ENCODE measurements at places on chromosomes 3 and 15.
A peak's percentile ranks its signal among the peaks of the same experiment; 100 is the strongest.

DNA sequence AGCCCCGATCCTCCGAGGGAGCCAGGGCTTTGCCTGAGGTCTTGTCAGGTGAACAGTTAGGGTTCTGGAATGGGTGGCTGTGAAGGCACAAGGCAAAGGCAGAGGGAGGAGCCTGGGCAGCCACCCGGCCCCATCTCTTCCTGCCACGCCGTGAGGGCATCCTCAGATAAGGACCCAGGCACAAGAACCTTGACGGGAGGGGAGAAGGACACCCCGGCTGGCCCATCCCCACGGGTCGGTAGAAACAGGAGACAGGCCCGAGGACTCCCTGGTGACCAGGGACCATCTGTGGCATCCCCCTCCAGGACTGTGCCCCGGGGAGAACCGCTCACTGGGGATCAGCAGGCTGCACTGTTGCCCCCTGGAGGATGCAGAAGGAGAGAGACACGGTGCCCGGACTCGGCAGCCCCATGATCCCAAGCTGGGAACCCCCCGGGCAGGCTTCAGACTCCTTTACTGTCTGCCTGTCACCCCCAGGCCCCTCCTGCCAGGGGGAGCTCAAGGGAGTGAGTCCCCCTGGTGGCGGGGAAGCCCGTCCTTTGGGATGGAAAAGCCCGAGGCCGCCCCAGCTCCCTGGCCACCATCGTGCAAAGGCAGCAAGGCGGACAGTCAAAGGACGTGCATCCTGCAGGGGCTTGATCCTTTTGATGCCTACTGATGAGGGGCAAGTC lies 12.3 kb upstream of the PCSK6 start:
- no peak for DNase-seq

- no peak for DNase-seq
Measured at GRCh38 chr15:35540021-35540420, 5.9 kb downstream of the DPH6 start.

GRCh38 chr3:64467255-64467944 lies 220.4 kb downstream of the ADAMTS9 start:
- DNase-seq = no peak

GRCh38 chr15:83714939-83715628 lies 61.2 kb downstream of the ADAMTSL3 start:
- DNase-seq = no peak

- peak; percentile 39 for DNase-seq
Measured at GRCh38 chr15:45378913-45379262, 544 bp upstream of the GATM start.

DNA sequence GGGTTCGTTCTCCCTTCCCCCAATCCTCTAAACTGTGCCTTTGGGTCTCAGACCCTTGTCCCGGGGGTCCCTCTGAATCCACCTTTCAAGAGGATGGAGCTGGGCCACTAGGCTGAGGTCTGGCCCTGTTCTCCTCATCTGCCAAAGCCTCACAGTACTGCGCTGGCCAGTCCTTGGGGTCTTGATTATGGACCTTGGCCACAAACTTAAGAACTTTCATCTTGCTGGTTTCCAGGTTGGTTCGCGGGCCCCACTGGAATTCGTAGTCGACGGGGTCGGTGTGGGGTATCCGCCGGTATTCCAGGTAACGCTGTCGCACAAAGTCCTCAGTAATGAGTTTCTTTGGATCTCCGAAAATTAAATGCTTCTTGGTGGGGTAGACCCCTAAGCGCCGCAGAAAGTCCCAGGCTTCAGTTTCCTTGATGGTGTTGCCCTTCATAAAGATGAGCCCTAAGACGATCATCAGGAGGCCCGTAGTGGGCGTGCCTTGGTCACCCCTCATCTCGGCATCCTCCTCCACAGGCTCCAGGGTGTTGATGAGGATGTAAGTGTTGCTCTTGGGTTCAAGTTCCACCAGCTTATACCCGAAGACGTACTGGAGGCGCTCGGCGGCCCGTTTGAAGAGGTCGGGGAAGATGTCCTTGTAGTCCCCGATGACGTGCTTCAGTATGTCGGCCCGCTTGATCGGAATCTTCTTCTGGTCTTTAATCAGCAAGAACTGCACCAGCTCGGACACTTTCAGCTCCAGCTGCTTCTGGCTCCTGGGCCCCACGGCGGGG lies 727 bp downstream of the NSMCE3 start:
- peak; percentile 34 for DNase-seq

- DNase-seq = no peak
Measured at GRCh38 chr3:175940881-175941280, 1081.7 kb downstream of the NAALADL2 start.

DNA sequence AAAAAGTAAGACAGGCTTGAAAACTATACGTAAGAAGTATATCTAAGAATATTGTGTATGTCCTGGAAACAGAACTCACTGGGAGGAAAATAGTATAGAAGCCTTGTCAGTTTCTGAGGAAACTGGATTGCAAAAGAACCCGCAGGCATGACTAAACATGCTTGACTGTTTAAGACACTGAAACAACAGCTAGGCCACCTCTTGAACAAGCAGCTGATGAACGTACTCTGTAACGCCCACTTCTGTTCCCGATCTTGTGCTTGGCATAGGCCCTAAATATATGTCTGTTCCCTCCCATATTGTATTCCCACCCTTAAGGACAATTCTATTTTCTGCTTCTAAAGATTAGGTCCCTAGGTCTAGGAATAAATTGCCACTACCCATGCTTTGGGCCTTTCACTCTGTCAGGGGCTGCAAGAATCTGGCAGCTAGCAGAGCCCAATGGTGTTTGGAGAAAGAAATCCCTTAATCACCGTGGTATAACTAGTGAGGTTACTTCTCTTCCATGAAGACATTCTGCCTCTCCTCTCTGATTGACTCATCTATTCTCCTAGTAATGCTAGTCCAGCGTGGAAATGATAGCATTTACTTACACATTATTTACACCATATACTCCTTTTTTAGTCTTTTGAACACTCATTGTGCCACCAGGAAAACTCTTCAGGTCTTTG lies 46.2 kb downstream of the CD200 start:
- DNase-seq = no peak

GRCh38 chr3:183318877-183319276 lies 65.8 kb downstream of the B3GNT5 start:
- DNase-seq = no peak

- DNase-seq = no peak
Measured at GRCh38 chr3:151644020-151644620, 89.6 kb upstream of the AADACL2 start.

DNA sequence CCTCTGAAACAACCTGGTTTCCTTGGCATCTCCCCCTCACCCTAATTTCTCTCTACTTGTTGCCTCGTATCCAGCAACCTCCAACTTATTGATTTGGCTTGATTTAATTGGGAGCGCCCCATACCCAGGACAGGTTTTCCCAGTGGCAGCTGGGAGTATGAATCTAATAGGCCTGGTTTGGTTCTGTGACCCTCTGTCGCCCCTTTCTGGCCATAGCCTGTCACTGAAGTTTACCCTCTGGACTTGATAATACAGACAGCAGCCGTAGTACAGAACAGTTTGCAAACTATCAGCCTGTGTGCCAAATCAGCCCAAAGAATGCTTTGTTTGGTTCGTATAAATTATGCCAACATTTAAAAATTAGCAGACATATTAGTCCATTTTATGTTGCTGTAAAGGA lies 525.1 kb upstream of the GOLIM4 start:
- DNase-seq = no peak

DNA sequence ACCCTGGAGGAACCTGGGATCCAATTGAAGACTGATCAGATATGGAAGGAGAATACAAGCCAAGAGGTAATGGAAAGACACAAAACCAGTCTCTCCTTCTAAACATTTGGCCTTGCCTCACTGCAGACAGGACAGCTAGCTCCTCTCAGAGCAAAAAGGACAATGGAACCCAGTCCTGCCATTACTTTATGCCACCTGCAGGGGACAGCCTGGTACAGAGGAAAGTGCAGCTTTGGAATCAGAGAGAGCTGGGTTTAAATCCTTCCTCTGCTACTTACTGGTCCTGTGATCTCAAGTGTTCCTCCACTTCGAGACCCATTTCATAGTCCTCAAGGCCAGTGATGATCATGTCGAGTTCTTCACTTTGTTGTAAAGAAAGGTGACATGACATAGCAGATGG lies 159.4 kb upstream of the SMAD3 start:
- no peak for DNase-seq

GRCh38 chr3:40841131-40841530 lies 316.4 kb downstream of the ZNF621 start:
- DNase-seq = no peak

DNA sequence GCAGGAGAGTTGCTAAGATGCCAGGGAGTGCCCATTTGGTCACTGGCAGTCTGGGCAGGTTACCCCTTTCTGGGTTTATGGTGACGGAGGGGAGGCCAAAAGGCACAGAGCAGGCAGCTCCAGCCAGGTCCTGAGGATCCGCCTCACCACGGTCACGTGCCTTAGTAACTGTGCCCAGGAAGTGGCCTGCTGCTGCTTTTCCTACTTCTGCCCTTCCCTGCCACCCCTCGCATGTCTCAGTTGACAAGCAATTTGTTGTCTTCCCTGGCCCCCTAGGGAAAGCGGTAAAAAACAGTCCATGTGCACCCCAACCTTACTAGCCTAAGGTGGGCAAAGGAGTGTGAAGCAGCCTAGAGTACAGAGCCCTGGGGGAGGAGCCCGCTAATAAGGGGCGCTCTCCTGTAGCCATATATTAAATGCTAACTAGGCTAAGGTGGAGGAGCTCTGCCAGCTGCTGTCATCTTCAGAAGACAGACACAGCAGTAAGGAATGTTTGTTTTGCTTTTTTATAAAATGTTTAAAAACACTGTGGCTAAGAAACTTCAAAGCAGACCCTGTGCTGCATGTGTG lies 9.1 kb upstream of the LIPH start:
- DNase-seq = no peak

DNA sequence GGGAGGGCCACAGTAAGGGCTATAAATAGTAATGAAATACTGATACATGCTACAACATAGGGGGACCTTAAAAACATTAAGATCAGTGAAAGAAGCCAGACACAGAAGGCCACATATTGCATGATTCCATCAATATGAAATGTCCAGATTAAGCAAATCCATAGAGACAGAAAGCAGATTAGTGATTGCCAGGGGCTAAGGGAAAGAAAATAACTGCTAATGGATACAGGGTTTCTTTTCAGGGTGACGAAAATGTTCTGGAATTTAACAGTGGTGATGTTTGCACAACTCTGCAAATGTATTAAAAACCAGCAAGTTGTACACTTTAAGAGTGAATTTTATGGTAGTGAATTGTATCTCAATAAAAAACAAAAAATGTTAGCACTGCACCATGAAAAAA lies 37.0 kb downstream of the PIK3R4 start:
- DNase-seq = no peak

- no peak for DNase-seq
Measured at GRCh38 chr3:28268989-28269388, 27.6 kb downstream of the CMC1 start.

DNA sequence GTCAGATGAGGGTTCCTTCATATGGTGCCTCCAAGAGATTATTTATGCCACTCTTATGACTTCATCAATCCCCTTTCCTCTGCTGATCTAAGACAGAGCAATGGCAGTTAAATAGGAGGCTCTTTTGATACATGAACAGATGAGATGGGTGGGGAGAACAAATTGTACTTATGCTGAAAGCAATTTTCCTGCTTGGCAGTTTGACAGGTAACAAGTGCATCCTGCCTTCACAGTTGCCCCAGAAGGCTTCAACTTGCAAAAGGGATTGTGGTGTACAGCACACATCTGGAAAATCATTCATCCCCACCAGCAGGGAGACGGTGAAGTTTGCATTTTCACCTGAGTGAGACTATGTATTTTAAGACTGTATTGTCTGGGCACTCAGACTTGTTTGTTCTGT lies 27.3 kb downstream of the ENTPD3 start:
- DNase-seq = no peak

DNA sequence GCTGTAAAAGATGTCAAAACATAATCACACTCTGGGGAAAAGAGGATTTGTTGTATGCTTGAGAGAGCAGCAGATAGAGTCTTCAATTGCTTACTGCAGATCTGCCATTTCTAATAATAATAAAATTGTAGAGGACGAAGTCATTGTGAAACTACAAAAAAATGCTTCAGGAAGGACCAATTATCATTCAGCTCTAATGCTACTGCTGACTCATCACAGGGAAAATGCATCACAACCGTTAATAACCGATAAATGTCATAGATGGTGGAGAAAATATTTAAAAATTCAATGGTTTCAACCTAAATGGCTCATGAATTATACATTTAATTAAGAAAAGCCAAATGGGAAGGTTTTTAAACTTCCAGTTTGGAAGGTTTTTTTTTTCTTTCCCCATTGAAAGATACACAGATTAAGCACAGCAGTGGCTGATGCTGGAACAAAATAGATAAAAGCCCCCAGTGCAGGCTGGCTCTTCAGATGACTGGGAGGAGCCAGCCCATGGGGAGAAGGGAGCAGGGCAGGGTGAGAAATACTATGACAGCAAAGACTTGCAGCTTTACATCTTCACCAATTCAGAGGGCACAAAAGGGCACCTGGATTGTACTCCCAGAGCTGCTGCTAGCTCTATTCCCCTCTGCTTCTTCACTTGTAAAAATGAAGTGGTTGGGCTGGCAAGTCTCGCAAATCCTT lies 196.1 kb downstream of the CNTN6 start:
- DNase-seq = no peak

GRCh38 chr3:115702598-115702997 lies 79.3 kb downstream of the GAP43 start:
- no peak for DNase-seq

DNA sequence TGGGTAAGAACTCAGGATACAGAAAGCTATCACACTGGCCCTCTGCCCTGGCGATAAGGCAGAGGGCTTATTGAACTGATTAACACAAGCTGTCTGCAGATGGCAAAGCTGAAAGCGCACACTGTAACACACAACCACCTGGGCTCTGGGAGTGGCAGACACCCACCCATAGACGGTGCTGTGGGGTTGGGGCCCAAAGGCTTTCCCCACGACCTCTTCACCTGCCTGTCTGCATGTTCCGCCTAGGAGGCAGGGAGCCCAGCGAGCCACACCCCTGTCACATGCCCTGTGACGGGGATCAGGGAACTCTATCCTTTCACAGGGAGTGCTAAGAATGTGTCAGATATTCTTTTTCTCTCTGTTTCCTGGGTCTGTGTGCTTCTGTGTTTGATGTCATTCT lies 12.1 kb upstream of the TFG start:
- no peak for DNase-seq

DNA sequence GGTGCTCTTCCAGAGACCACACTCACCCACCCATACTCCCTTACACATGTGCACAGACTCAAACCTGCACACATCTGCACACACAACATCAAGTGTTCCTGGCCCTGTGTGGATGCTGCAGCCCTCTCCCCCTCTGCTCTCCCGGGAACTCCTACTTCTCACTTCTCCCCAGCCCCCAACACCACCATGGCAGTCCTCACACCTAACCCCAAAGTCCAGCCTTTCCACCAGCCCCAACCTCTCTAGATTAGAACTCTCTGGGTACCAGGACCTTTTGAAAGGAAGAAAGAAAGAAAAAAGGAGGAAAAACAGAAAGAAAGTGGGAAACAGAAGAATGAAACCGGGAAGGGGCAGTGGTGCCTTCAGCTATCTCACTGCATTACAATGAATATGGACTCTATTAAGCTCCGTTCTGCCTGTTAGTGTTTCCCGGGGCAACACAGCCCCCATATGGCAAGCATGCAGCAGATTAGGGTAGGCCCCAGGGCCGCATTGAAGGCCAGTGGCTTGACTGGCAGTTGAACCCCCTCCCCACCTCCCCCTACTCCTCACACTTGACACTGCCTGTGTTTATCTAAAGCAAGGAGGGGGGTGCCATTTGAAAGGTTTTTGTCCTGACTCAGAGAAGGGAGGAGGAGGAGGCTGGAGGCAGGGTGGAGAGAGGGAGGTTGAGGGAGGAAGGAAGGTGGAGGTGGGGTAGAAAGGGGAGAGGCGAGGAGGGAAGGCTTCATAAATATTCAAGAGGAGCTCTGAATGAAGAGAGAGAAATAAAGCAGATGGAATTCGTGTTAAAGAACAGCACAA lies 30.1 kb downstream of the BOC start:
- no peak for DNase-seq

GRCh38 chr15:40142428-40142827 lies 18.4 kb upstream of the BUB1B start:
- DNase-seq = no peak

Data from heart left ventricle (tissue), 16 donors.